ENCODE measurements at places on chromosomes 3 and 15.

GRCh38 chr15:68599560-68600071, 20.8 kb downstream of the CORO2B start:
- DNase-seq, result no peak

- DNase-seq, result no peak
Observed at GRCh38 chr3:62873761-62874710, 1.2 kb downstream of the CADPS start.

- DNase-seq, result no peak
Observed at GRCh38 chr15:64068133-64068532, 21.8 kb upstream of the DAPK2 start.

GRCh38 chr3:39361252-39361927, 21.8 kb upstream of the SLC25A38 start:
- no peak for DNase-seq

GRCh38 chr3:158111861-158112260, 2.0 kb downstream of the RSRC1 start:
- no peak for DNase-seq

DNA sequence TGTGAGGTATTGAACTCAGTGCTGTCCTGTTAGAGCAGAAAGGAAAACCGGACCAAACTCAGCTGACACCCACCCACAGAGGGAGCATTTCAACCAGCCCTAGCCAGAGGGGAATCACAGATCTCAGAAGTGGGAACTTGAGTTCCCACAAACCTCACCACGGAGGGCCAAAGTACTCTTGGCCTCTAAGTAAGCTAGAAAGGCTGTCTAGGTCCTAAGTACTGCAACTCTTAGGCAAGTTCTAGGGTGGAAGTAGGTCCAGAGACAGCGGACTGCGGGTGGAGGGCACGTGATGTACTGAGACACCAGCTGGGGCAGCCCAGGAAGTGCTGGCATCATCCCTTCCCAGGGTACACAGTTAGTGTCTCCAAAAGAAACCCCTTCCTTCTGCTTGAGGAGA, 34.1 kb downstream of the EOMES start:
- DNase-seq, result no peak

DNA sequence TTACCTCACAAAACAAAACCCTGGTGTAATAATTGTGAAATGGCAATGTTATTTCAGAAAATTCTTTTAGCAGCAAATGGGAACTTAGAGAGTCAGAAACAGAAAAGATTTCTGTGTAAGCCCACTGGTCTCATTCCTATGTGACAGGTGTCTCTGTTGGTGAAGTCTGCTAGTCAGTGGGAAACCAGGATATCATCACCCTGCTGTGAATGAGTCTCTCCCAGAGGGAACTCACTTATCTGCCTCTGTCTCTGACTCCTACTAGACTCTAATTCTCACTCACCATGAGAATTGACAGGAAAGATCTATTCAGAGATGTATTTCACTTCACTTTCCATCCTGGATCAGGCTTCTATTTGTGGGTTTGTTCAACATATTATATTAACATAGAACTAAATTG, 266.0 kb downstream of the EPHA3 start:
- DNase-seq, result no peak

GRCh38 chr3:116441652-116442051, 3.6 kb downstream of the LSAMP start:
- DNase-seq, result no peak

- DNase-seq, result no peak
Observed at GRCh38 chr3:30302027-30302426, 304.4 kb upstream of the TGFBR2 start.

DNA sequence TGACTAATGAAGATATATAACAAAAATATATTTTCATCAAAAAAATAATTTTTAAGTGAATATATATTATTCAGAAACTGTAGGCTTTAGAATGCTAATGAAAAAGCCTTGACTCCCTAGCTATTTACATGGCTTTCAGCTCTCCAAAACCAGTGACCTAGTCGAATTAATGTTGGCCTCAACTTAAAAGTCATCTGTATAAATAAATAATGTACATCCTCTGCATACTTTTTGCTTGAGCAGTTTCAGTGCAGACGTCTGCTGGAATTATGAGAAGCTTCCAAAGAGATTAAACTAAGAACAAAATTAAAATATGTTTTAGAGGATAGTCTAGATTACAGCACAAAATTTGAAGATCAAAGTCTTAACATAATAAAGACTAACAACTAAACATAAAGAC, 520.4 kb upstream of the ALCAM start:
- no peak for DNase-seq

DNA sequence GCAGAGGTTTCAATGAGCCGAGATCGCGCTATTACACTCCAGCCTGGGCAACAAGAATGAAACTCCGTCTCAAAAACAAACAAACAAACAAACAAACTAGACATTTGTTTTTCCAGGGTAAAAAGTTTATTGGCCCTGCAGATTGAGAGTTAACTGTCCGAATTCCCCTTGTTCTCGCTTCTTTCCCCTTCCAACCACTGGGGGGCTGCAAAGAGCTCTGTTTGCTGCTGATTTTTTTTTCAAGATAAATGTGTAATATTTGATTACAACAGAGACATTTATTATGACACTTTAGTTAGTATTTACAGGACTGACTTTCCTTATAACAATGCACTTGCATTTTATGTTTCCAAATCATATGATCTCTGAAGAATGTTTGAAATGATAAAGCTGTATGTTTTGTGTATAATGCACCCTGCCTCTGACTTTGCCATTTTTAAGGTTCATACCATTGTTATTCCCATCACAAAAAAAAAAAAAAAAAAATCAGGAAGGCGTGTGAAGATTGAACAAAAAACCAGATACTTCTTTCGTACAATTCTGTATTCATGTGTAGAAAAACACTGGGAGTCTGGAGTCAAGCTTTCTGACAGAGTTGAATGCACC, 2.8 kb downstream of the CLSTN2 start:
- peak; percentile 8 for DNase-seq

DNA sequence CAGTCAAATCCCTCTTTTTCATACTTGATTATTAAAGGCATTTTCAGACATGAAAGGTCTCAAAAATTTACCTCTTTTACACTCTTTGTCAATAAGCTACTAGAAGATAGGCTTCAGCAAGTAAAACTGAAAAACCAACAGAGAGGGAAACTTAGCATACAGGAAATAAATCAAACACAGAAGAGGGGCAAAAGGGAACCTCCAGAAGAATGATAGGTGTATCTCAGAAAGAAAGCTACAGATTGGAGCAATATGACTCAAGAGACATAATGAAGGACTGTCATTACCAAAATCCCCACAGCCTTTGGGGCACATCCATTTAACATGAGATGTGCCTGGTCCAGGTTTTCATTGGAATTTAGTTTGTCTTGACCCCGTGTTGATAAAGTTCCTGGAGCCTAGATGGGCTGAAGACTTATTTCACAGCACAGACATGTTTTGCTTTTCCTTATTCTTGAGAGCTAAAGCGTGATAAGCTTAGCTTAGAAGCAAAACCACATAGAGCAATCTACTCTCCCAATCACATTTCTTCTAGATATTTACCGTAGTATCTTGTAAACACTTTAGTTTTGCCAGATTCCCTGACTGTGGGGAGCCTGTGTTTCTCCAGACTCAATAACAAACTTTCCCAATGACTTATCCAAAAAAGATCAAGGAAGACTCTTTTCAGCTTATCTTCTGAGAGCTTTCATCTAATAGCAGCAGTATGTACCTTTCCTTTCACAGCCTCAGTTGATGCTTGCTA, 11.7 kb downstream of the LRRFIP2 start:
- DNase-seq, result no peak

- no peak for DNase-seq
Observed at GRCh38 chr15:65389226-65389625, 11.4 kb upstream of the IGDCC3 start.

DNA sequence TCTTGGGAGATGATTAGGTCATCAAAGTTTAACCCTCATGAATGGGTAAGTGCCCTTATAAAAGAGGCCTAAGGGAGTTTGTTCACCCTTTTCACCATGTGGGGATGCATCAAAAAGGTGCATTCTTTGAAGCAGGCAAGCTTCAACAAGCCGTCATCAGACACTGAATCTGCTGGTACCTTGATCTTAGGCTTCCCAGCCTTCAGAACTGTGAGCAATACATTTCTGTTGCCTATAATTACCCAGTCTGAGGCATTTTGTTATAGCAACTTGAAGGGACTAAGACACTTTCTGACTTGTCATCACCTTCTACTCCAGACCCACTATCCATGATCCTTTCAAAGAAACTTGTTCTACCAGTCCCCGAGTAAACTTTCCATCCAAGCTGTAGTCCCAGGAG, 44.6 kb upstream of the LRRC58 start:
- no peak for DNase-seq

DNA sequence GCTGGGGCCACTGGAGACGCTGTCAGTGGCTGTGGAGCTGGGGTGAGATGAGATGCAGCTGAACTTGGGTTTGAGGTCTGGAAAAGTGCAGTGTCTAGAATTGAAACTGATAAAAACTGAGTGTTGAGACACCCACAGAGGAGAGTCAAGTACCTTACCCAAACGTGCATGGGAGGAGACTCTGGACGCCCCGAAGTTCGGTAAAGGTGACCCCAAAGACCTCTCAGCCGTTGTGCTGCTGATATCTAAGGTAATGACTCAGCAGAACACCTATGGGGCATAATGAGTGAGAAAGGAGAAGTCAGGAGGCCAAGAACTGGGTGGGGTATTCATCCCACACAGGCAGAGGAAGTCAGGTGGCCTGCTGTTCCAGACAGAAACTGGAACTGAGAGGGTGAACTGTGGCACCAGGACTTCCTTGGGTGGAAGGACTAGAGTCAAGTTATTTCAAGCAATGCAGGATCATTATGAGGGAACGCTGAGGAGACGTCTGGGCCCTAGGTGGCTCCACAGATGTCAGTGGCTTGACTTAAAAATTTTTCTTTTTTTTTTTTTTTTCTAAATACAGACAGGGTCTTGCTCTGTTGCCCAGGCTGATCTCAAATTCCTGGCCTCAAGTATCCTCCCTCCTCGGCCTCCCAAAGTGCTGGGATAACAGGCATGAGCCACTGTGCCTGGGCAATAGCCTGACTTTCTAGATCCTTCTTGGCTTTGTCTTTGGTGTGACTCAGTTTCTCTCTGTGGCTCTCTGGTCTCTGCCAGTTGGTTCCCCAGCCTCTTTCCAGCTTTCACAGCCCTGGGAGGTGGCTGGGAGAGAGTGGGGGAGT, 67.6 kb upstream of the GCNT3 start:
- DNase-seq, result no peak

DNA sequence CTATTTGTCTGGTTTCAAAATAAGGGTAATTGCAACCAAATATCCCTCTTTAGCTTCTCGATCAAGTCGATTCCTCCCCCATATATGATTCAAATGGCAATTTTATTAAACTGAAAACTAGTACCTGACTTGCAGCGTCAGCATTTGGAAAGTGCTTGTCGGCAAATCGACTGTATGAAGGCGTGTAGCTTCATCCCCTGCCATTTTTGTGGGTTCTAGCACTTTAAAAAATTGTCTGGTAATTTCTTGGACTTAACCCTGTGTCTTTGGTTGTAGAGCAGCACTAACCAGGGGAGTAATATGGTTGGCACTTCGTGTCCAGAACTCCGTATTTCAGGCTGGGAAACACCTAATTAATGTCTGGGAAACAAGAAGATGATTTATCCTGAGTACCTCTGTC, 573 bp downstream of the MME start:
- DNase-seq, result no peak

DNA sequence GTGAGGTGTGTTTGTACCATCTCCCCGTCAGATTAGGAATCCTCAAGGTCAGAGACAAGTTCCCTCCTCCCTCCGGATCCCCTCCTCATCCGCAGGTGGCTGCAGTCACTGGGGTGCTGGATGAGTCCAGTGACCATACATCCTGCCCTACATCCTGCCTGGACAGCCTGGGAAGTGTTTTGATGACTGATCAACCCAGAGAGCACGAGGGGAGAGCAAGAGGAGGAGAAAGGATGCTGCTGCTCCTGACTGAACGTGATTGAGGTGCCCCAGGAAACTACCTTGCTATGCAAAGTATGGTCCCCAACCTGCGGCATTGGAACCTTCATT, 65.1 kb downstream of the SLC12A8 start:
- no peak for DNase-seq

GRCh38 chr3:117063930-117064329, 354.4 kb downstream of the TUSC7 start:
- DNase-seq, result no peak

GRCh38 chr3:38257583-38257982, 8.0 kb upstream of the SLC22A13 start:
- no peak for DNase-seq

Data from left renal cortex interstitium (tissue), 4 donors.